ENCODE measurements at places on chromosomes 3 and 15. TPM values are rescaled to one million over a fixed set of nuclear protein-coding genes. Genes with fewer than 3 reads are reported as not detected.

The NTRK3 gene
- under 0.01 TPM for total RNA-seq

The MYZAP gene
- 1.2 TPM for total RNA-seq

The RAB7A gene
- 47.3 TPM for total RNA-seq

The GREM1 gene
- total RNA-seq: 0.65 TPM

The GOLGA8M gene
- total RNA-seq: not detected

The CAMKV gene
- not detected for total RNA-seq

The SERINC4 gene
- not detected for total RNA-seq

The ARPP21 gene
- under 0.01 TPM for total RNA-seq

The NPAP1 gene
- total RNA-seq: not detected

The C15orf62 gene
- 0.33 TPM for total RNA-seq

The ALG1L2 gene
- 0.65 TPM for total RNA-seq

The CASR gene
- not detected for total RNA-seq

The ITIH3 gene
- not detected for total RNA-seq

The FYCO1 gene
- 4.3 TPM for total RNA-seq

The B3GNT5 gene
- 22.0 TPM for total RNA-seq

The SLC6A1 gene
- total RNA-seq: not detected

The CCDC9B gene
- total RNA-seq: 34.8 TPM

The BNC1 gene
- not detected for total RNA-seq

The KNG1 gene
- total RNA-seq: not detected

The GOLGA8S gene
- total RNA-seq: under 0.01 TPM

The UTS2B gene
- 1.3 TPM for total RNA-seq

The MORC1 gene
- total RNA-seq: not detected

The SFMBT1 gene
- 11.9 TPM for total RNA-seq

The REC114 gene
- total RNA-seq: not detected

The RTP4 gene
- total RNA-seq: not detected

The GRIP2 gene
- under 0.01 TPM for total RNA-seq

The SI gene
- total RNA-seq: not detected

The RPUSD3 gene
- 53.8 TPM for total RNA-seq

The HMG20A gene
- total RNA-seq: 22.7 TPM

The CYB561D2 gene
- total RNA-seq: 31.0 TPM

The ALPK3 gene
- total RNA-seq: 0.79 TPM

The RAB6B gene
- under 0.01 TPM for total RNA-seq

The CEMIP gene
- 29.6 TPM for total RNA-seq

The HEG1 gene
- 25.5 TPM for total RNA-seq

The CPLX3 gene
- not detected for total RNA-seq

The STRA6 gene
- 15.7 TPM for total RNA-seq

The P3H2 gene
- total RNA-seq: 15.8 TPM

The LRRC3B gene
- not detected for total RNA-seq

The SMCO1 gene
- not detected for total RNA-seq

The TTC21A gene
- total RNA-seq: 7.5 TPM

The COL8A1 gene
- total RNA-seq: 1.6 TPM

The LPP gene
- 65.1 TPM for total RNA-seq

The ROPN1B gene
- not detected for total RNA-seq

The CPNE9 gene
- not detected for total RNA-seq

The MYRIP gene
- not detected for total RNA-seq

The CYP1A1 gene
- total RNA-seq: not detected

The STARD5 gene
- 5.7 TPM for total RNA-seq

The NANOGP8 gene
- not detected for total RNA-seq

The RPSA gene
- 1,633 TPM for total RNA-seq

The EEFSEC gene
- 9.9 TPM for total RNA-seq

The CHRNA3 gene
- total RNA-seq: not detected

Measured in placental epithelial cell (primary cell).